Activated CD8-positive, alpha-beta memory T cell treated with anti-CD3 and anti-CD28 coated beads for 1 hour (primary cell): ENCODE measurements at places on chromosomes 1 and 21.

GRCh38 chr1:167252986-167253385 is 32.3 kb downstream of the POU2F1 start:
- DNase-seq = no peak

DNA sequence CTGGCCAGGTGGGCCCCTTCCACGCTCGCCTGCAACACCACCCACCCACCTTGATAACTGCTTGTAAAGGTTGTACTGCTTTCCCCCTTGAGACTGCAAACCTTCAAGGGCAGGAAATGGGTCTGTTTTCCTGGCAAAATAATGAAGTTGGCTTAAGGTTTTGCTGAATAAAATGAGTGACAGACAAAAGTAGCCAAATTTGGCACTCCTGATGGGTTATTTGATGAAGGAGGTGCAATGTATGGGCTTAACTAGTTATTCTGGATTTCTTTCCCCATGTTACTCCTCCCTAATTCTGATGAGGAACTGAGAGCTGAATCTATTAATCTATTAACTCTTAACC is 14.6 kb upstream of the HLCS start:
- DNase-seq = no peak

GRCh38 chr21:26732432-26733221 is 112.6 kb downstream of the ADAMTS1 start:
- DNase-seq = no peak

- no peak for DNase-seq
These were observed 78.1 kb upstream of the RAB4A start for GRCh38 chr1:229192853-229193252.

- no peak for DNase-seq
These were observed 53.9 kb downstream of the OPTC start for GRCh38 chr1:203547771-203548421.

- no peak for DNase-seq
These were observed 235.4 kb downstream of the PBX1 start for GRCh38 chr1:164794356-164794755.

DNA sequence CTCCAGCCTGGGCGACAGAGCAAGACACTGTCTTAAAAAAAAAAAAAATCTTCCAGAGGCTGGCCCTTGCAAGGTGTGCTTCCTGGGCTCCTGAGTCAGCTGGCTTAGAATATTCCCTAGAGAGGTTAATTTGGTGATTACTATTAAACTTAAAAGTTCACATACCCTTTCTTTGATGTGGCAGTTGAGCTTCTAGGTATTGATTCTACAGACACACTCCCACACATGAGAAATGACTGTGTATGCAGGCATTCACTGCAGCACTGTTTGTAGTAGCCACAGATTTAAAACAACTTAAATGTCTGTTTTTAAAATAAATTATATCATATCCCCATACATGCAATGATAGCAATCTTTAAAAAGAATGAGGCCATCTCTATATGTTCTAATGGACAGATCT is 93.4 kb downstream of the GDAP2 start:
- DNase-seq = no peak

- no peak for DNase-seq
These were observed 112.4 kb upstream of the ZBTB40 start for GRCh38 chr1:22339237-22339636.

DNA sequence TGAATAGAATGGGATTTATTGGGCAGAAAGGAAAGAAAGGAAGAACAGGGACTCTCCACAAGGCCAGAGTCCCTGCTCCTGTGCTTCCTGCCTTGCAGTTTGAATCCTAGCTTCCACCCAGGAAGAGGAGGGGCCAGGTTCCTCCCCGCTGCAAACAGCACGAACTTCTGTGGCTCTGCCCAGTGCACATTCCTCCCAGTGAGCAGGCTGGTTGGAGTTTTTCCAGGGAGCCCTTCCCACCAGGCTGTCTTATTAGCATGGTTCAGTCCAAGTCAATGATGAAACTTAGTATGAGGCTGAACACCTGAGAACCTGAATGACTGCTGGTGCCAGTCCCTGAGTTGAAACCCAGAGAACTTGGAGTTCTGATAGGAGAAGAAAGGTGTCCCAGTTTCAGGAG is 247.2 kb downstream of the DUSP10 start:
- no peak for DNase-seq

DNA sequence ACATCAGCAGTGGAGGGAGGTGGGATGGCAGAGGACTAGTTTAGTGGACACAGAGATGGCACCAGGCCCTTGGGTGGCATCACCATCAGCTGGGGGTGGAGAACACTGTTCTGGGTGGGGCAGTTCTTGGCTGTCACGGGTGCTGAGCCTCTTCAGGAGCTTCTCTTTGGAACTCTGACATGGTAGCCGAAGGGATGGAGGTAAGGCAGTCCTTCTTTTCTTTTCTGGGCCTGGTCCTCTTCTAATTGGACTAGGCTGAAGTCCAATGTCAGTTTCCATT is 8.3 kb upstream of the MEF2D start:
- no peak for DNase-seq
